Stimulated activated CD8-positive, alpha-beta memory T cell treated with anti-CD3 and anti-CD28 coated beads, Interleukin-15, amount 100 ng/mL, for 24 hours (primary cell): ENCODE measurements at places on chromosomes 3 and 15.

DNA sequence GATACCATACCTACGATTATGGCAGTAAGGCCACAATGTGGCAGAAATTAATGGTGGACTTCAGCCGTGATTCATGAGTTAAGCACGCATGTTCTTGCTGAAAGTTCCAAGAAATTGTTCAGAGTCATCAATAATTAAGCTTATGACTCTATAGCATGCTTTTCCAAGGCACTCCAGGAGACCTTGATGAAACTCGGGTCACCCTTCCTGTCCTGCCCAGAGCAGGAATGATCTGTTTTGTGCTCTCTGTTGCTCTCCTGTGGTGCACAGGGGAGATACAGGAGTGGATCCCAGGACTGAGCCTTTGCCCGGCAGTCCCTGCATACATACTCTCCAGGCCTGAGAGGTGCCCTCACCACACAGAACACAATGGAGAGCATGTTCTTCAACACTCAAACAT is 141.6 kb upstream of the SLC2A2 start:
- no peak for DNase-seq

GRCh38 chr15:47477341-47477740 is 240.0 kb upstream of the SEMA6D start:
- no peak for DNase-seq

DNA sequence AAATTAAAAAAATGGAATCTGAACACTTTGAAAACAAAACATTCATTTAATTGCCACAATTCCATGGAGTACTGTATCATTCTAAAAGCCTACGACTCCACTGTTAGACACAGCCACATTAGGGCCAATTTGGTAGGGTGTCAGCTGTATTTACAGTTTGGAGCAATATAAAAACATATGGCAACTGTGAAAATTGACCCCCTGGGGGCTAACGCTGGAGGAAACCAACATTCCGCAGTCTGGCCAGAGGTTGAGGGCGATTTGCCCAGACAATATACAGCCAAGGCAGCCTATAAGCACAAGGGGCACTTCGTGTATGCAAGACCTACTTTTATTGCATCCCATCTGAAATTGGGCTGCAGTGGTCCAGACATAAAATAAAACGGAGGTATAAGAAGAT is 476.5 kb upstream of the WNT5A start:
- DNase-seq: no peak

- no peak for DNase-seq
Observed at GRCh38 chr3:115628075-115628412, 4.7 kb downstream of the GAP43 start.

- no peak for DNase-seq
Observed at GRCh38 chr3:4983739-4984510, 4.7 kb downstream of the BHLHE40 start.

GRCh38 chr15:38072348-38073177 is 138.1 kb downstream of the TMCO5A start:
- DNase-seq: no peak

DNA sequence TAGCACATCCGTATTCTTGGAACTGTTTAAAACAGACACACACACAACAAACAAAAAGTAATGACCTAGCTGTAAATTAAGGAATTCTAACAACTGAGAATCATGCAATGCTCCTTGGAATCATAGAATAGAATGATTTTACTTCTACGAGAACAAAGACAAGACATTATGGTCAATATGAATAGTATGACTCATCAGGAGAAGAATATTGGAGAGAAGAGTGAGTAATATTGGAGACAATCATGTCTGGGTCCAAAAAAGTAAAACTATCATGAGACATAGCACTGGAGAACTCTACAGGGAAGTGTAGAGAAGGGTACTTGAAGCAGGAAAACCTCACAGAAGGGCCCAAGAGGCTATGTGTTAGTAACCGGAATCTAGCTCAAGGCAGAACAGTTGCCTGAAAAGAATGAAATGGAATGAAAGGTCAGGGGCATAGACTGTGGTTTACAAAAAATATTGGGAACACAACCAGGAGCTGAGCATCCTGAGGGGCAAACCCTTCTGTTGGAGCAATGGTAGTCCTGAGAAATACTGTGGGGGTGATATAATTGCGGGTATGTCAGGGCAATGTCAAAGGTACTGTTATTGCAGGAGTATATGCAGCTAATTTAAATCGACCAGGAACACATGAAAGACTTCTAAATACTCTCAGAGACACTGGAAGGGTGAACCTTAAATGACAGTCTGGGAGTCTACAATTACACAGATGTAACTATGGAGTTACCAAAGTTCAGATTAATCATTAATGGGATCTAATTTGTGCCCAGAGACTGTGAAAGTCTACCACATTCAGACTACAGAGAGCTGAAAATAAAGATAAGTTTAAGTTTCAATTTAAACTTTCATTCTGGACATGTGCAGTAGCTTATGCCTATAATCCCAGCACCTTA is 201.2 kb downstream of the BCHE start:
- DNase-seq: no peak

DNA sequence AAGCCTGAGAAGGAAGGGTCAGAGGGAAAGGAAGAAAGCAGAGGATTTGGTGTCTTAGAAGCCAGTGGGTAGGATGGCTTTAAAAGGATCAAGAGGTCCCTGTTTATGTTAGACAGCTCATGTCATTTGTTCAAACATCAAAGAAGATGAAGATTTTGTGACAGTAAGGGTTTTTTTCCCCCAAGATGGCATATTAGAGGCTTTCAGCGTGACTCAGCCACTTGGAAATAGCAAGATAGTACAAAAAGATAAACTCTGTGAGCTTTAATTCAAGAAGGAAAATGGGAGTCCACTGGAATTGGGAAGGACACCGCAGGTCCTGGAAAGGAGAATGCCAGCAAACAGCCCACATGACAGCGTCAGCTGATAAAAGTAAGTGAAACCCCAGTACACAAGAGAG is 467.1 kb upstream of the THBS1 start:
- no peak for DNase-seq

DNA sequence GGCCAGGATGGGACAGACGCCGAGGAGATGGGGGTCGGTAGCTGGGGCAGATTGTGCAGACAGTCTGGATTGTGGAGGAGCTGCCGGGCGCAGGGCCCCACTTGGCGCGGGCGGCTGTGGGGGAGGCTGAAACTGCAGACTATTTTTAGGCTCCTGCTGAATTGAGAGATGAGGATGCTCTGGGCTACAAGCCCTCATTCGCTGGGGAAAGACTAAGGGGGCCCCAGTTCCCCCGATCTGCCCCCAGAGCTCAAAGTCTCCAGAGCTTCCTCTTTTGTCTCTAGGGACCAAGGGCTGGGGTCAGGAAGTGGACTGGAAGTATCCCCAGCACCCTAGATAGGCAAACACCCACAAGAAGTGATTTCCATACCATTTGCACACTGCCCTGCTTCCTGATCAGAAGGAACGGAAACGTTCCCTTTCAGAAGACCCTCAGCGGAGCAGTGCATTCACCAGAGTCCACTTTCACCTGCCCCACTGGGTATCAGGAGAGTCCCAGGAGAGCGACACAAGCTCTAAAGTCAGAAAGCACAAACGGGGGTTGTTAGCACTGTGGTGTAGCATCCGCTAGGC is 29.7 kb downstream of the SEMA7A start:
- no peak for DNase-seq

DNA sequence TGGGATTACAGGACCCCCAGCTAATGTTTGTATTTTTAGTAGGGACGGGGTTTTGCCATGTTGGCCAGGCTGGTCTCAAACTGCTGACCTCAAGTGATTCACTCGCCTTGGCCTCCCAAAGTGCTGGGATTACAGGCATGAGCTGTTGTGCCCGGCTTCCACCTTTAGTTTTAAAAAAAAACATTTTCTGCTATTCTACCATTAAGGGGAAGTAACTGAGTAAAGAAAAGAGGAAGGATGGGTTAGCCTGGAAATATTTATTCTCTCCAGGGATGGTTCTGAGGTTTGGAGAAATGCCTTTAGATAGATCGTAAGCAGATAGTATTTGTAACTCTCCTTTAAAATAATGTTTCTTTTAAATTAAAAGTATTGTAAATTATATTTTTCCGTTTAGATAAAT is 3.1 kb downstream of the AP4E1 start:
- DNase-seq: no peak

DNA sequence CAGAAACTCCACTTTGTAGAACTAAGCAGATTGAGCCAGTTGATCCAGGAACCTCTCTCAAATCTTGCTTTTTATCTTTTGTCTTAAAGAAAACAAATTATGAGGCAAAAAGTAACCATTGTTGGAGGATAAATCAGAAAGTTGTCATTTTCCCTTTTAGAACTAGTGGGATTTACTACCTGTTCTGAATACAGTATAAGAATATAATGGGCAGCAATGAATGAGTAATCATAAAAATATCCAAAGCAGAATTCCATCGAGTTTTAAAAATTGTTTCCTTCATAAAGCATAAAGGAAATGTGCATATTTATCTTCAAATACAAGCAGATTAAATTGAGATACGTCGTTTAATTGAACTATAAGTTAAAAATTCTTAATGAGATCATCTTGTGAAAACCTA is 15.9 kb upstream of the ANO10 start:
- no peak for DNase-seq

- DNase-seq: no peak
Observed at GRCh38 chr15:95684693-95685115, 645.8 kb upstream of the NR2F2 start.

DNA sequence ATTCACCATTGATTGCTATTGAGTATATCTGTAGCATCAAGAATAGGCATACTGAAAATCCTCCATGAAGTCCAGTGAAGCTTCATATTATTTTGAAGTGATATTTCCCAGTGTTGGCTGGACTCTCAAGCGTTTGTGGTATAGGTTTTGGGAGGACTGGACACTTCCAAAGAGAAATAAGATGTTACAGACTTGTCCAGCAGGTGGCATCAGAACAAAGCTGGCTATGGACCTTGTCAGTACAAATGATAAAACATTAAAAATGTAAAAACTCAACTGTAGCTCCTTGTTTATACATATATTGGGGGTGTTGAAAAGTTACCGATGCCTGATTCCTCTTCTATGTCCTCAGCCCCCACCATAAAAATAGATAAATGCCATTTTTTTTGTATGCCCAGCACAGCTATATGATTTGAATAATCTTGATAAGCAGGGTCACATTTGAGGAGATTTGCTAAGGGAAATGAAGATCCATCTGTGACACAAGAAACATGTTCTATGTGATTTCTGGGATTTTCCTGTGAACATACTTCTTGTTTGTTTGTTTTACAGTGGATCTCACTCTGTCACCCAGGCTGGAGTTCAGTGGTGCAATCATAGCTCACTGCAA is 54.5 kb upstream of the GOLGA6B start:
- DNase-seq: no peak

DNA sequence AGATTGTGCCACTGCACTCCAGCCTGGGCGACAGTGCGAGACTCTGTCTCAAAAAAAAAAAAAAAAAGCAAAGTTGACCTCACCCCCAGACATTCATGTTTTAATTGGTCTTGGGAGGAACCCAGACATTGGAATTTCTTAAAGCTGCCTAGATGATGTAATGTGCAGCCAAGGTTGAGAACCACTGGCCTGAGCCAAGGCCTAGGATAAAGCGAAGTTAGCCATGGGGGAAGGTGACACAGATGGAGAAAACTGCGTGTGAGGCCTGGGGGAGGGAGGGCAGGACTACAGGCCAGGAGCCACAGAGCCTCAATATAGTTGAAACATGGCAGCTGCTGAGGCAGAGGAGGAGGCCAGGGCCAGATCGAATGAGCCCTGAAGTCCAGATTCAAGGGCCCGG is 21.0 kb downstream of the GLB1 start:
- no peak for DNase-seq

DNA sequence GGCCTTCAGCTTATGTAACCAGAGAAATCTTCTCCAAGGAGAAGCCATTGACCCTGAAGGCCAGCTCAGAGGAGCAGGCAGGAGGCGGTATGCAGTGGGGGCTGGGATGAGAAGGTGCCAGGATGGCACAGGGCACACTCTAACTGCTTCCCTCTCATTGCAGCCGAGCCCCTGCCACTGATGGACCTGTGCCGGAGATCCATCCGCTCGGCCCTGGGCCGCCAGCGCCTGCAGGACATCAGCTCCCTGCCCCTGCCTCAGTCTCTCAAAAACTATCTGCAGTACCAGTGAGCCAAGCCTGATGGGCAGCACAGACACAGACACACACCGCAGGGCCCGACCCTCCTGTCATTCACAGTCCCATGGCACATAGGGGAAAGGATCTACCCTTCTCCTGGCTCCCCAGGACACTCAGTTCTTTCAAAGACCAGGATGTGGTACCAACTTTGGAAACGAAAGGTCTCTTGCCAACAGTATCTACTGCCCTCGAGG is 84.6 kb upstream of the PXYLP1 start:
- no peak for DNase-seq

- no peak for DNase-seq
Observed at GRCh38 chr15:77909182-77909940, 168.2 kb downstream of the TBC1D2B start.

- DNase-seq: no peak
Observed at GRCh38 chr15:91515188-91515754, 338.2 kb upstream of the SLCO3A1 start.

- DNase-seq: no peak
Observed at GRCh38 chr3:161096771-161097367, 8.3 kb downstream of the B3GALNT1 start.

GRCh38 chr15:40344631-40345120 is 3.9 kb upstream of the CCDC9B start:
- no peak for DNase-seq

- DNase-seq: no peak
Observed at GRCh38 chr3:72860846-72861245, 12.6 kb upstream of the SHQ1 start.

DNA sequence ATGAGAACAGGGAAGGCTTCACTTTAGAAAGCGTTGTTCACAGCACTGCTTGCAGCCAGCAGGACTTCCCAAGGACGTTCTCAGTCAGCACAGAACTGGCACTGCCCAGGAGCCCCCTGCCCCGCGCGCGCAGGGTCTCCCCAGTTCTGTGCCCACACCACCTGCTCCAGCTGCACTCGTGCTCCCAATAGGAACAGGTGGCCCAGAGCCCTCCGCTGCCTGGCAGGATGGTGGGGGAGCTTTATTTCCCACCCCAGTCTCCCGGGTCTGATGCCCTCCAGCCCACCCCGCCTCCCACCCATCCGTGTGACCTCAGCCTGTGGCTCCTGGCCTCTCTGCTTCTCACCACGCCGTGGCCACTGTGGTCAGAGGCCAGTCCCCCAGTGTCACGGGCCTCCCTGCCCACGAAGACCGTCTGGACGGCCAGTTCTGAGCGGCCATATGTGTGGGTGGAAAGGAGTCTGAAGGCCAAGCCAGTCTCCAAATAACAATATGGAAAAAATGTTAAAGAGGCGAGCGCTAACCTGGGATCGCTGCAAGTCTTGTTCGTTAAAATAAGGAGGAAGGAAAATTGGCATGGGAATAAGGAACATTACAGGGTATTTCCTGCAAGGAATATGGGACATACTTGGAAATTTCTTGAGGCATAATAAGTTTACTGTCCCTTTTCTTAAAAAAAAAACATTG is 54.6 kb upstream of the PCSK6 start:
- no peak for DNase-seq

DNA sequence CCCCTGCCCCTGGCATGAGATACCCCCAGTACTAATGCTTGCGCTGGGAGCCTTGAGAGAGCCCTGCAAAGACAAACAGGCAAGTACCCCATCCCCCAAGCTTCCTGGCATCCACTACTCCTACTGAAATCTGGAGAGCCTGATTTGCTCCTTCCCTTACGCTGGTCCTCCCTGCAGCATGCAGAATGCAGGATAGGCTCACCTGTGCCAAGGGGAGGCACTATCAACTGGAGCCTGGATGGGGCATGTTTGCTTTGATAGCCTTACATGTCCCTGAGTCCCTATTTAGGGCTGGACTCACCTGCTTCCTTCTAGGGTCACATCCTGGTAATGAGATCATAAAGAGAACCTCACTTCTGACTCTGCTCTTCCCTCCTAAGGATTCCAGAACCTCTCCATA is 42.9 kb downstream of the RAB11A start:
- no peak for DNase-seq

- peak; percentile 1 for DNase-seq
Observed at GRCh38 chr3:149657321-149657925, 402 bp downstream of the WWTR1 start.
